ENCODE measurements at places on chromosomes 1 and 21.

DNA sequence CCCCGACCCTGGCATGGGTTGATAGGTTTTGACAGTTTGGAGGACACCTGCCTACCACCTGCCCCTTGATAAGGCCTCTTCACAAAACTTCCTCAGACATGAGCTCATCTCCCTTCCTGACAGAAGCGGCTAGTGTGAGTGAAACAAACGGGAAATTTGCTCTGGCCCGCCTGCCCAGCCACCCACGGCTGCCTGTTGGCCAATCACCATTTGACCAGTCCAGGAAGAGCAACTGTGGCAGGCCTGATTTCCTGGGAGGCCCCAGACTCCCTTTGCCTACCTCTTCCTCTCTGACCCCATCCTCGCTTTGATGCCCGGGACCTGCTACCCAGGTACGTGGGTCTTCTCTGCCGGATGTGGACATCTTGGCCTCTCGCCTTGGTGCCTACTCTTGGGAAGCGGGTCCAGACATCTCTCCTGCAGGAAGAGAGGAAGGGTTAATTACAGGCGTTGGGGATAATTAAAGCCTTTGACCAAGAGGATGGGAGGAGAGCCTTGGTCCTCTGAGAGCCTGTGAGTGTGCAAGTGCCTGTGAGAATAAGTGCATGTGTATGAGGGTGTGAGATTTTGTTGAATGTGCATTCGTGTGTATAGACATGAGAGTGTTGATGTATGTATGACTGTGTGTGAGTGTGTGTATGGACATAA, 1.1 kb upstream of the EPHA2 start:
- DNase-seq, result no peak

DNA sequence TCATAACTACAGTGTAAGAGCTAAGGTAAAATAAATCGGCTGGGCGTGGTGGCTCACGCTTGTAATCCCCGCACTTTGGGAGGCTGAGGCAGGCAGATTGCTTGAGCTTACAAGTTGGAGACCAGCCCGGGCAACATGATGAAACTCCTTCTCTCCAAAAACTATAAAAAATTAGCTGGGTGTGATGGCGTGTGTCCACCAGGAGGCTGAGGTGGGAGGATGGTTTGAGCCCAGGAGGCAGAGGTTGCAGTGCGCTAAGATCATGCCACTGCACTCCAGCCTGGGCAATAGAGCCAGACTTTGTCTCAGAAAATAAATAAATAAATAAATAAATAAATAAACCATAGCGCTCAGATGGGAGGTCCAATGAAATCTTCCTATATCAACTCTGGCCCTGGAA, 16.7 kb upstream of the FAM110D start:
- DNase-seq, result no peak

GRCh38 chr21:35034203-35034926, 14.7 kb downstream of the RUNX1 start:
- DNase-seq, result no peak

DNA sequence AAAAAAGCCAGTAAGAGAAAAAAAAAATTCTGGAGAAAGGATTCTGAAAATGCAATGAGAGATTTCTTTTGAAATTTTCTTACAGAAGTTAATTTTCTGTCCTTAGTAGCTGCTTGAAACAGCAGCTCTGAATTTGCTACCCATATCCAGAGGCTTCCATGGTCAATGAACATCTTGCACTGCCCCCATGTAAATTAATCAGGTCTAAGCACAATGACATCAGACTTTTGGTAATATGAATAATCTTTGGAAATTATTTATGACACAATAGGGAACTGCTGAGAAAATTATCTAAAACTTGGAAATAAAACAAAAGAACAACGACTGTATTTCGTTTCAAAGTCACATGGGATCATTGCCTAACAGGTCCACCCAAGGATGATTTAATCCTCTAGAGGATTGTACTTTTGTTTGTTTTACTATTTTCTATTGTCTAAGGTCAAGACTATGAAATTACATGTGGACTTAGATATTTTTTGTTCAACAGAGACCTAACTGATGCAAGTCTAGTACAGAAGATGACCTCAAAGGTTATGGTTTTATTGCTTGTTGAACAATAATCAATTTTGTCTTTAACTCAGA, 312.1 kb downstream of the BACH1 start:
- no peak for DNase-seq

DNA sequence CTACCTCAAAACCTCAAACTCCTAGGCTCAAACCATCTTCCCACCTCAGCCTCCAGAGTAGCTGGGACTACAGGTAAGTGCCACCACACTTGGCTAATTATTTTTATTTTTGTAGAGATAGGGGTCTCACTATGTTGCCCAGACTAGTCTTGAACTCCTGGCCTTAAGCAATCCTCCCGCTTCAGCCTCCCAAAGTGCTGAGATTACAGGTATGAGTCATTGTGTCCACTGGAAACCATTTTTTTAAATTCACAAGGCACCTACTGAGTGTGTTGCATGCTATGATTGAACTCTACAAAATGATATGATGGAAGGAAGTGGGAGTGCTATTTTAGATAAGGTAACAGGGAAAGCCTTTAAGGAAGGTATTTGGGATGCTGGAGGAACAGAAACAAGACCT, 41.8 kb upstream of the RCOR3 start:
- no peak for DNase-seq

- DNase-seq, result no peak
Observed at GRCh38 chr1:241848686-241849344, 811 bp downstream of the EXO1 start.

GRCh38 chr1:79441238-79441637, 434.7 kb upstream of the ADGRL4 start:
- DNase-seq, result no peak

- no peak for DNase-seq
Observed at GRCh38 chr1:155451199-155451598, 111.4 kb downstream of the ASH1L start.

DNA sequence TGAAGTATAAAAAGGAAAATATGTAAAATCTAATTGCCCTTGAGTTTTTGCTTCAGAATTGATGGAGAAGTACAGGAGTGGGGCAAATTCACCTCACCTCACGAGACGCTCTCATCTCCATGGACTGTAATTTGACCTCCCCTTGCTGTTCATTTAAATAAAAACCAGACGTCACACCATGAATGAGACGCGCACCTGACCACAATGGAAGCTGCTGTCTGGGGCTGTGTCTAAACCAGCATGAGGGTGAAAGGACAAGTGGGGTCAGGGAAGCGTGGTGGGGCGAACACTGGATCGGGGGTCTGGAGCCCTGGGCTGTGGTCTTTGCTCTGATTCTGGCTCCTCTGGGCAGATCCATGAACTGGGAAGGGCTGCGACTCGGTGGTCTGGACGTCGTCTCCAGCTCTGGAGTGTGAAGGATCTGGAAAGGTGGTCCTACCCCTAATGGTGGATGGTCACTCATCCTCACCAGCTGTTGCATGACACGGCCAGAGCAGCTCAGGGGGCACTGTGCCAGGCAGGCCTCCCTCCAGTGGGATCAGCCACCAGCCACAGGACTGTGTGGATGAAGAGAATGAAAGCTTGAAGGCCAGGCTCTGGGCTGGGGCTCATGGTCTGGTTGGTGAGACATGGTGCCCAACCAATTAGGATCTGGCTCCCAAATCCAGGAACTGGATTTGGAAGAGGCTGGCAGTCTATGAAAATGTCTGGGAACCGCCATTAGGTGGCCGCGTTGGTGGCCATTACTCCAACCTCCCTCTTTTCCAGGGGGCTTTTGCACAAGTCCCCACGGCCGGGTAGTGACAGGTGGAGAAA, 728.6 kb downstream of the PTPRU start:
- DNase-seq, result no peak

DNA sequence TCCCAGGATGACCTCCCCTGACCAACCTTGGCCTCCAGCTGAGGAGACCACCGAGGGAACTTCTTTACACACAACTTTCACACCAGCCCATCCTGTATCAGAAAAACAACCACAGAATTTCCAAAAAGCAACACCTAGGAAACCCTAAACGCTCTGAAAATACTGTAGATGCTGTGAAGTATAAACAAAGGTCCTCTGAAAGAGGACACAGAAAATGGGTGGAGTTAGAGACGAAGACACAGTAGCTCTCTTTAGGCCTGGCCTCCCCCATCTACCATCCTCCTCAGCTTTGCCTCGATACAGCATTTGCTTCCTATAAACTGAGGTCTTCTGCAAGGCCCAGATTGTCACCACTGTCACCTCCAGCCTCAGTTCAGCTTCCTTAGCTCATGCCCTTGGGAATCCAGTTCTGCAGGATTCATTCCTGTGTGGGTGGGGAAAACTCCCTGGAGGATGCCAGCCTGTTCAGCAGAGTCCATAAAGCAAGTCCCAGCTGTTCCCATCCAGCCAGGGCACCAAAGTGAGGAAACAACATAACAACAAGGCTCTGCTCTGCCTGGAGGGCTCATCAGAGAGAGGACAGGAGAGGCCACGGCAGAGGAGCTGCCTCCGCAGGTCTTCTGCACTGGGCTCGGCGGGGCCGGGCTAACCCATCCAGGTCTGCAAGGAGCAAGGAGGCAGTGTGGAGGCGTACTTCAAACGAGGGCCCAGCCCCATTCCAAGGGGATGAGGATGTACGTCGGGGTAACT, 15.0 kb downstream of the PIK3C2B start:
- DNase-seq, result no peak

GRCh38 chr1:201220388-201220715, 29.7 kb downstream of the IGFN1 start:
- no peak for DNase-seq

- DNase-seq, result no peak
Observed at GRCh38 chr1:31421371-31422040, 8.5 kb downstream of the SERINC2 start.

GRCh38 chr1:151593730-151594129, 18.1 kb upstream of the SNX27 start:
- no peak for DNase-seq

DNA sequence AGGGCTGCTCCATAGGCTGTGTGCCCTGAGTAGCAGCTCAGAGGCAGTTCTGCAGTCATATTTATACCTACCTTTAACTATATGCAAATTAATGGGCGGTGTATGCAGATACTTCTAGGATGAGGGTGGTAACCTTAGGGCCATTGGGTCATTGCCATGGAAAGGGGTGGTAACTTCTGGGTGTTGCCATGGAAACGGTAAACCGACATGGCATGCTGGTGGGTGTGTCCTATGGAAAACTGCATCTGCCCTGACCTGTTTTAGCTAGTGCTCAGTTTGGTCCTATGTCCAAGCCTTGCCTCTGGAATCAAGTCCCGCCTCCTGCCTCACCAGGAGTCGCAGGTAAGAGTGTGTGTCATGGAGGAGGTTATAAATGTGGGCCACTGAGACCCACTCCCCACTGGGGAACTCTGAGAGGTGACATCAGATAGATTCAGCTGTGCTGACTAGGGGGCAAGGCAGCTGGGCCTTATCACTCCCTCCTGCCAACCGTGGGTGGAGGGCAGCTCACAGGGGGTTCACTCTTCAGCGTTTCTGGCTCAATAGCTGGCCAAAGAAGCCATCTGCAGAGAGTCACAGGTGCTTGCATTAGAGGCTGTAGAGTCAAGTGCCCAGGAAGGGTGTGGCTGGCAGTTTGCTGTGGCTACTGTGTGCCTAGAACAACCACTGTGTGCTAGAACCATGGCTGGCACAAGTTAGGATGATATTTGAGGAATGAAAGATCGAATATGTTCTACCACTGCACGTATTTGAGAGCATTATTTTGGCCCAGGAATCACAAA, 19.0 kb downstream of the BACE2 start:
- no peak for DNase-seq

DNA sequence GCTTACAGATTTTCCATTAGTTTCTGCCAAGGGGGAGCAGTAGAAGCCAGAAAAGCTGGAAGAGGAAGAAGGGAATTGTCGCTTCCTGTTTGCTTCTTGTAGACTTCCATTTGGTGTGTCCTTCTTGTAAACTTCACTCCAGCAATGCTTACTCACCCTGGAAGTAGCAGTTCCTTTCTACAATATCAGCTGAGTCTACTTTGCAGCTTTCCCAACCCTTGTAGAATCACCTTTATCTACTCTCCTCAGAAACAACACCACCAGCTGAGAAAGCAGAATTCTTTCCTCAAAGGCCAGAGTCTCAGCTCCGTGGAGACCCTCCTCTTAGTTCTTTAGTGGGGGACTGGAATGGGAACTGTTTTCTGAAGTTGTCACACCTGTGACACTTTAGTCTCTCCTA, 1136.7 kb upstream of the TMPRSS15 start:
- DNase-seq, result no peak

DNA sequence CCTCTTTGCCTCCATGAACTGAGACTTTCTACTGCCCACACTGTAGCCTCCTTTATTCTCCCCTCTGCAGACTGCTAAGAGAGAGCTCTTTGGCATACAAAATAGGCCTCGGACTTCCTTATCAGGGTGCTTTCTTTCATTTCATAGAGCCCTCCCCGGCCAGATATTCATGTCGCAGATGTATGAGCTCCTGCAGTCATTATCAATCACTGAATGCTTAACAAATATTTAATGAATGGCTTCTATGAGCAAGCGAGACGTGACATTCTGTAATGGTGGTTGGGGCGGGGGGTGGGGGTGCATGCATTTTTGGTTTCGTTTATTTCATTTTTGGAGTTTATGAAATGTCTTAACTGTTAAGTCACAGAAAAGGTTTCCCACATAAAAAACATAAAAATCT, 344.8 kb upstream of the KAZN start:
- DNase-seq, result no peak

- DNase-seq, result no peak
Observed at GRCh38 chr1:77642196-77642595, 40.3 kb downstream of the ZZZ3 start.

DNA sequence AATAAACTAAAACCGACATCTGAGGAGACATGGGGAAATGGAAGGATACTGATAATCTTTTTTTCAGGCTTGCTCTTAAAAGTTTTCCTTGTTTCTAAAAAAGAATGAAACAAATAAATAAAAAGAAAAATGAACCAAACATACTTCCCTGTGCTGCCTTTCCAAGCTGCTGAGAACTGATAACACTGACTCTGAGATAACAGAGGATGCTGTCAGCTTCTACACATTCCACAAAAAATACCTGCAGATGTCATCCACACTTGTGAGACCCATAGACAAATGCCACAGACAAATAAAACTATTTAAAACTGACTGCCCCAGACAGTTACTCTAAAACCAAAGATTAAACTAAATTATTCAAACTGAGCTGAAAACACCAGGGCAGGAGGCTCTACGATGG, 12.0 kb upstream of the OR6K3 start:
- DNase-seq, result no peak

- DNase-seq, result peak; percentile 33
Observed at GRCh38 chr1:89821322-89822108, 683 bp downstream of the LRRC8D start.

DNA sequence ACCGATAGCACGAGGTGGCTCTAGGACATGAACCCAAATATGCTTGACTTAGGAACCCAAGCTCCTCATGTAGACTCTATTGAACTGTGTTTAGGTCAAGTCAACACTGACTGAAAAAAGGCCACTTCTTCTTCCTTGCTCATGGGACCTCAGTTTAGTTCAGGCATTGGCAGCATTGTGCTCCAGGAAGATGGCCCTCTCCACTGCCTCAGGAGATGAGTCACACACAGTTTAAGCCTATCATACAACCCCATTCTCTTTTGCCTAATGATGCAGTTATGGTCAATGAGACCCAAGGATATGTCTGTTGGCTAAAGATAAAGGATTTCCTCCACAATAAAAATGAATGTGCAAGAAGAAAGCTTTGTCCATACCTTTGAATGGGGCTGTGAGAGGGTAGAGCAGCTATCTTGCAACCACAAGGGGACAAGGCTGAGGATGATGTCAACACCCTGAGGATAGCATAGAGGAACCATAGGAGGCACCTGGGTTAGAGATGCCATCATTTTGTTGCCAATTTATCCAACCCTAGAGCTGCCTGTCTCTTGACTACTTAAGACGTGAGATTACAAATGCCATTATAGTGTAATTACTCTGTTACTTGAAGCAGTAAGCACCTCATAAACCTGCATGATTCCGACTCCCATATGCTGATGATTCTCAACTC, 3.0 kb upstream of the TRIM63 start:
- DNase-seq, result no peak

GRCh38 chr21:32389337-32390015, 3.3 kb downstream of the URB1 start:
- DNase-seq, result no peak

Data from activated CD4-positive, alpha-beta T cell treated with anti-CD3 and anti-CD28 coated beads for 24 hours (primary cell).